SJSA1 (cell line): ENCODE measurements at places on chromosomes 3 and 15.

- DNase-seq, result no peak
Observed at GRCh38 chr15:36517758-36518157, 61.7 kb upstream of the CDIN1 start.

- DNase-seq, result no peak
Observed at GRCh38 chr15:100005715-100006114, 272.5 kb upstream of the LYSMD4 start.

DNA sequence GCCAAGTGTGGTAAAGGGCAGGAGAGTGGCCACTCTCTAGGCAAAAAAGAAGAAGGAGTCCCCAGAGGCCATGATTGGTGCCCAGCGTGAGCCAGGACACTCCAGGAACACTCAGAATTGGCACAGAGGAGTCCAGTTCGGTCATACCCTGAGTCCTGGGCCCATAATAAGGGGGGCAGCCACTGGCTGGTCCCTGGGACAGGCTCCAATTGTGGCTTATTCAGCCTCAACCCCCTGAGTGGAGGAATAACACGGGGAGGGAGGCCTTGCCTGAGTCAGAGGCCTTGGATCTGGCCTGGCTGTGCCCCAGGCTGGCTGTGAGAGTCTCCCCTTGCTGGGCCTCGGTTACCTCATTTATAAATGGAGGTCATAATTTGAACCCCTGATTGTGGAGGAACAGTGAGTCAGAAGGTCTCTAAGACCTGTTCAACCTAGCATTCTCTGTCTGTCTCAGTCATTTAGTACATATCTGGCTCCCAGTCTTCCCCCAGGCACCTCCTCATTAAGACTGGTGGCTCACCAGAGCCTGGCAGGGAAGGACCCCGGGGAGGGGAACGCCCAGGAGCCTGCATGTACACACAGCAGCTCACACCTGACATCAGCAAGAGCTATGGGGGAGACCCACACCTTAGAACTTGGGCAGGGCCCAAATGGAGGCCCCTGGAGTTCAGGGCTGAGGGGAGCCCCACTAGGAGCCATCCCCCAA lies 95.9 kb upstream of the ATP2B2 start:
- no peak for DNase-seq

DNA sequence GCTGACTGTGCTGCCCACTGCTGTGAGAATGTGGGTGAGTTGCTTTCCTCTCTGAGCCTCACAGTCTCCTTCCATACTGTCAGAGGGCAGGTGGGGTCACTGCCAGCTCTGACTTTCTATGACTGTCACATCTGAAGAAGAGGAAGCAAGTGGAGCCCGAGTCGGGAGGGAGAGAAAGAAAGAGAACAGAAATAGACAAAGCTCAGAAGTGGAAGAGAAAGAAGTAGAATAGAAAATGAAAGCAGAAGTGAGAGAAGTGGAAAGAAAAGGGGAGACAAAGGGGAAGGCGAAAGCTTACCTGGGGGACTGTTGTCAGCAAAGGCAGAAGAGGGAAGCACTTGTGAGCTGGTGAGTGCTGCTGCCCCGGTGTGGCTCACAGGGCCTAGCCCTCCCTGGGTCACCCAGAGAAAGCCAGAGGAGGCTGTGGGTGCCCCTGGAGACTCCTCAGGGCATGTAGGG lies 57.9 kb downstream of the EPHB1 start:
- DNase-seq, result no peak

GRCh38 chr15:31489801-31490646 lies 163.4 kb downstream of the KLF13 start:
- DNase-seq, result peak; percentile 56

- no peak for DNase-seq
Observed at GRCh38 chr15:41824062-41824745, 3.7 kb upstream of the JMJD7 start.

DNA sequence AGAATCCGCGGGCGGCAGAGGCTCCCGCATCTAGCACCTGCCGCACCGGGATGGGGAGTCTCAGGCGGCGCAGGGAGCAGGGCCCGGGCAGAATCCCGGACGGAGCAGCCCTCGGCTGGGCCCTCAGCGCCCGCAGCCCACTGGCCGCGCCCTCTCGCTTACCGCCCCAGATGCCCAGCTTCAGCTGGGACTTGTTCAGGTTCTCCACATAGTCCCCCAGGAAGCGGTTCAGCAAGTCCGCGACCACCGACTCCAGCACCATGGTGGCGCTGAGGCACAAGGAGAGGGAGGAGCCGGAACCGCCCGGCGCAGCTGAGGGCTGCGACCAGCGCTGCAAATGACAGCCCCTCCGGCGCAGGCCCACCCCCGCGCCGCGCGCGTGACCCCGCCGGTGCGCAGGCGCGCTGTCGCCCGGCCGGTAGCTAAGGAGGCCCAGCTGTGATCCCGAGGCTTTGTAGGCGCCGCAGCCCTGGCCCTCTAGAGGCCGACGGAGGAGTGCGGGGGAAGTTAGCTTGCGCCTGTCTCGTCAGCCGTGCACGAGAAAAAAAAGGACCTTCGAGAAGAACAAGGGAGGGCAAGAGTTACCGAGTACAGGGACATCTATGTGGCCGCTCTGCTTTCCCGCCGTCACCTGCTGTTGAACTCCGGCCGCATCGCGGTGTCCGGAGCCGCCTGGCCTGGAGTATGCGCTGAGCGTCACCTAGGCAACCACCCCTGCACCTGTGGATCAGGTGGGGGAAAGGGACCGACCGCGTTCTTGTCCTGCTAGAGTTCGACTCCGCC lies at the start of gene VPS13C:
Gene VPS13C (minus strand): TSS at position 335 of the 783 bp plus-strand sequence. CDS start 73 bp downstream, at position 262.
- DNase-seq, result peak; percentile 93

DNA sequence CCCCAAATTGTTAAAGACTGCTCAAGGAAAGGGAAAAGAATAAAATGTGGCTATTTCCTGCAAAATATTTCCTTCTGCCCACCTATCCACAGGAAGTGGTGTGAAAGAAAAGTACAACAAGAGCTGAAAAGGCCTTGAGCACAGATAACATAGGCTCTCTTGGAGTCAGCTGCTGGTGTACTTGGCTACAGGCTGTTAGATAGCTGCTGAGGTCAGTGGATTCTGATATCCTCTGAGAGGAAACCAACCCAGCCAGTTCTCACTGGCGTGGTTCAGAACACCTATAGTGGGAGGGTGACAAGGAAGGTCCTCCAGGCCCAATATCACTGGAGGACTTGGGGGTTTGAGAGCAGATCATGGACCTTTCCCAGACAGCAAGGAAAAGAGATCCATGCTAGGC lies 124.4 kb upstream of the GAP43 start:
- no peak for DNase-seq

GRCh38 chr15:71044006-71044405 lies 71.3 kb upstream of the THSD4 start:
- no peak for DNase-seq

GRCh38 chr3:8864402-8865350 lies 95.3 kb upstream of the OXTR start:
- peak; percentile 55 for DNase-seq
